ENCODE measurements at places on chromosomes 16 and 17.
A peak's percentile ranks its signal among the peaks of the same experiment; 100 is the strongest.

DNA sequence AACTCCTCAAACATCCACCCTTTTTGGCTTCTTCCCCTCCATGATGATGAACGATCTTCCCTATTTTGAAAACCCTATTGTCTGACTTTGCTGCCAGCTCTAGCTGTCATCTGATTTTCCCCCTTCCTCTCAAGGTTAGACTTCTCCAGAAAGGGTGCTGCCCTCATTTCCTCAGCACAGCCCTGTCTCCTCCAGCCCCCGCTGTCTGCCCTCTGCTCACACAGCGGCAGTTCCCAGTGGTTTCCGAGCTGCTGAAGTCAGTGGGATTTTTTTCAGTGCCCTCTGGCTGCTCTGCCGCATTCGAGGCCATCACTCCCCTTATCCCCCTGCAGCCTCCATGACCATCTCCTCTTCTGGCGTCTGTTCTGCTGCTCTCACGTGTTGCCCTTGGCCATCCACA, 26.6 kb upstream of the C17orf107 start:
- DNase-seq = no peak

- DNase-seq = no peak
These were observed 15.0 kb downstream of the CACNG1 start for GRCh38 chr17:67059372-67059771.

- peak; percentile 79 for DNase-seq
These were observed 478.6 kb downstream of the SLC39A11 start for GRCh38 chr17:72613806-72614292.

DNA sequence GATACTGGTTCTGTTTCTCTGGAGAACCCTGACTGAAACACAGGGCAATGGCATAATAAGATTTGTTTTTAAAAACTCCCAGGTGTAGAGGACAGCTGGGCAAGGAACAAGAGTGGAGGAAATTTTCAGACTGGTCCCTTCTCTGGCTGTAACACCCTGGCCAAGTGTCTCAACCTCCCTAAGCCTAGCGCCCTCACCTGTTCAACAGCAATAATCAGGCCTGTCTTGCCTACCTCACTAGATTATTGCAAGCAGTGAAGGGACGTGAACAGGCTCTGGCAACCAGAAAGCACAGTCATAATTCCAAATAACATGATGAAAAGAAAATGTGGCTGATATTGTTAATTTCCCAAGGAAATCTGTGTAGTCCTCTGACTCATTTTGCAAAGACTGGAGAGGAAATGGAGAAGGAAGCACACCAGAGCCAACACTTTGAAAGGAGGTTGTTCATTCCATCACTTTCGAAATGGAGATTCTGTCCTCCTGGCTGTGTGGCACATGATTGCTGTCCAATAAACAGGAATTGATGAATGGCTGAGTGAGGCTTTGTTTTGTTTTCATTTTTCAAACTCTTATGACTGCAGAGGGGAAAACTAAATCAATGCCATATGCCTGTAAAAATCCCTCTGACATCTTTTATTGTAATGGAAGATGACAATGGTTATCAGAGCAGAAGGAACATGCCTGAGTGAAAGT, 87.5 kb upstream of the HLF start:
- DNase-seq = peak; percentile 4

GRCh38 chr17:40311575-40311974, 2.6 kb downstream of the RARA start:
- peak; percentile 68 for DNase-seq

GRCh38 chr16:86252596-86252995, 257.7 kb upstream of the FOXF1 start:
- peak; percentile 4 for DNase-seq

DNA sequence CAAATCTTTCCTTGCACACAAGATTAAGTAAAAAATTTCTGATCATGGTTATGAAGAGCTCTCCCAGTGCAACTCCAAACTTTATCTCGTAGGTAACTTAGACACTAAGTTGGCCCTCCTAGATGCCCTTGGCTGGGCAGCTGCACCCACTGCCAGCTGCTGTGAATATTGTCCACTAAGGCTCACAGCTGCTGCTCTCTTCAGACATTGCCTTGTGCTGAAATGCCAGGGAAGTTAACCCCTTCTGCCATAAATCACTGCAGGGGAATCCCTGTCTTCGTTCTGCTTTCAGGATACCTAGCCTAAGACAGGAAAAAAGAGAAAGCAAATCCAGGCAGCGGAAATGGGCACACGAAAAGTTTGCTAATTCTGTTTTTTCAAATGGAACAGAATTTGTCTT, 106.4 kb downstream of the IRX5 start:
- no peak for DNase-seq

DNA sequence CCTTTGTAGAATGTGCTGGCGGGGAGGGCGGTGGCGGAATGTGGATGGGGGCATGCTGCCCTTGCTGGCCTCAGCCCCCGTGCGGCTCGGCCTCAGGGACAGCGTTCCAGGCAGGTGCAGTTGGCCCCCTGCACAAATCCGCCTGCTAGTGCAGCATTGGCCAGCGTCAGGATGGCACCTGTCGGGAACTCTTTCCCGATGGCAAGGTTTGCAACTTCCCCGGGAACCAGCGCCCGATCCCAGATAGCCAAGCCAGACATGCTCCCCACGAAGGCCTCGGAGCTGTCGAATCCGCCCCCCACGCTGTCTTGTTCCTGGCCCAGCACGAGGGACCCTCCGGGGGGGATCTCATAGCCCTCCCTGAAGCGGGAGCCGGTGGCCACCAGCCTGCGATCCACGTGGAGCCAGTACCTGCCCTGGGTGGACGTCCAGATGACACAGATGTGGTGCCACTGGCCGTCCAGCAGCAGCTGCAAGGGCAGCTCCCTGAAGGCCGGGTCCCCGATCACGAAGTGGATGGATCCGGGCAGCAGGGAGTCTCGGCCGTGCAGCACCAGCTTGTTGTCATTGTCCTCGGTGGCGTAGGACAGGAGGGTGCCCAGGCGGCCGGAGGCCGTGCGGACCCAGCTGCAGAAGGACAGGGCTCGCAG, 2.8 kb downstream of the PTX4 start:
- no peak for DNase-seq

DNA sequence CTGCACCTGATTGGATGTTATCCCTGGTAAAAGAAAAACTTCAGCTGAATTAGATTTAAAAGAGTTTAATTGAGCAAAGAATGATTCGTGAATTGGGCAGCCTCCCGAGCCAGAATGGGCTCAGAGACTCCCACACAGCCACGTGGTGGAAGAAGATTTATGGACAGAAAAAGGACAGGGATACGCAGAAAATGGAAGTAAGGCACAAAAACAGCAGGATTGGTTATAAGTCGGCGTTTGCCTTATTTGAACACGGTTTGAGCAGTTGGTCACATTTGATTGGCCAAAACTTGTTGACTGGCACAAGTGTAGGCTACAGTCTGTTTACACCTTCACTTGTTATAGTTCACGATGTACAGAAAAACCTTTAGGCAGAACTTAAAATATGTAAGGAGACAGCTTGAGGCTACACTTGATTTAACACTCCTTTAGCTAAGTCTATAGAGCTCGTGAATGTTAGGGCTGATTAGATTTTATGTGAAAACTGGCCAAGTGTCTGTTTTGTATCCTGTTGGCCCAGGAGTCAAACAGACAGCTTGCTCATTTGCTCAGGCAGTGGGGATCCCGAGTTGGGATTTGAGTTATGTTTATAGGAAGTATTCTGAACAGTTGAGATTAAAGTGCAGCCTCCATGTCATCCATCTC, 119.5 kb upstream of the SHISA6 start:
- DNase-seq = no peak

DNA sequence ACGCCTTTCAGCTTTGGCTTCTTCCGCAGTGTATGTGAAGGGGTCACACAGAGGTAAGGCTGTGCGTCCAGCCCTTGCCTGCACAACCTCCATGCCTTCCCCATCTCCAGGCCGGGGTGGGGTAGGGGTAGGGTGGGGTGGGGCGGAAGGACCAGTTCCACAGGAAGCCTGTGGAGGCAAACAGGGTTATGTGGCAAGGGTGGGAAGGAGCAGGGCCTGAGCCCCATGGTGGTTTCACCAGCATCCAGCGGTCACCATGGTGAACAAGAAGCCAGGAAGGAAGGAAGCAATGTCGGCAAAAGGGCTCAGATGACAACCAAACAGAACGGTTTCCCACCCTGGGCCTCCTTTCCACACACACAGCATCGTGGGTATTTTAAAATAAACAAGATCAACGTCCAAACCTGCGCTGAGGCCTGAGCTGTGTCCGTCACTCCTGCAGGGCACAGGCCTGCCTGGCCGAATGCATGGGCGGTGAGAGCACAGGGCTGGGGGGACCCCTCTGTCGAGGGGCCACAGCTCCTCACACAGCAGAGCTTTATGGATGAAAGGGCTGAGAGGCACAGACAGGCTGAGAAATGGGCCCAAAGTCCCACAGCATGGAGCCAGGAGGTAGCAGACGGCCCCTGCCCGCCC, 80.5 kb downstream of the ZNF778 start:
- DNase-seq = no peak

- no peak for DNase-seq
These were observed 13.5 kb downstream of the FLYWCH2 start for GRCh38 chr16:2896480-2897010.

GRCh38 chr16:7025616-7026190, 306.9 kb upstream of the RBFOX1 start:
- DNase-seq = peak; percentile 15

GRCh38 chr16:15899538-15900100, 11.2 kb upstream of the CEP20 start:
- DNase-seq = peak; percentile 61

DNA sequence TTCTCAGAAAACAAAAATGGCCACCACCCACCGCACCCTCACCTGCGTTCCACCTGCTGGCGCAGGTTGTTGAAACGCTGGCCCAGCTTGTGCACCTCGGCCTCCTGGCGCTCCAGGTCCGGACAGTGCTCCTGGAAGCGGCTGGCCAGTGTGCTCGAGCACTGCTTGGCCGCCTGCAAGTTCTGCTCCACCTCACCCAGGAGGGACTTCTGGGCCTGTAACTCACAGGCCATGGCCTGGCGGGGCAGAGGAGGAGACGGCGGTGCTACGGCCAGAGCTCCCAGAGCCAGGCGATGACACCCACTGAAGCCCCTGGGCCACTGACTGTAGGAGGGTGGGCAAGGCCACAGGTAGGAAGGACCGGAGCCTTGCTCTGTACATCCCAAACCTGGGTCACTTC, 43.4 kb downstream of the UBN1 start:
- no peak for DNase-seq

DNA sequence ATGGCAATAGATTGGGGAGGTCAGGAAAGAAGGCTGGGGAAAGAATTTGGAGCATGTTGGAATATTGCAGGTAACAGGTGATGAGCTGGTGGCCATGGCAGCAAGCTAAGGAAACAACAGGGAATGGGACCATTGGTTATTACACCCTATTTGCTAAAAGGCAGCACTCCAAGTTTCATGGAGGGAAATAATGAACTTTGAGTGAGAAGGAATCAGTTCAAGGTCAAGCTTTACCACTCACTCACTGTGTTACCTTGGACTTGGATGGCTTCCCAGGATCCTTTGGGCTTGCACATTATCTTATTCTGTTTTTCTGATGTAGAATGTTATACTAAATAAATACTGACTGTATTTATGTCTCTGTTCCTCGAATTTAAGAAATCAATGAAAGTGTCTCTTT, 792.8 kb upstream of the CDH8 start:
- no peak for DNase-seq

GRCh38 chr17:74569020-74570003, 2.0 kb upstream of the CD300H start:
- DNase-seq = peak; percentile 91

DNA sequence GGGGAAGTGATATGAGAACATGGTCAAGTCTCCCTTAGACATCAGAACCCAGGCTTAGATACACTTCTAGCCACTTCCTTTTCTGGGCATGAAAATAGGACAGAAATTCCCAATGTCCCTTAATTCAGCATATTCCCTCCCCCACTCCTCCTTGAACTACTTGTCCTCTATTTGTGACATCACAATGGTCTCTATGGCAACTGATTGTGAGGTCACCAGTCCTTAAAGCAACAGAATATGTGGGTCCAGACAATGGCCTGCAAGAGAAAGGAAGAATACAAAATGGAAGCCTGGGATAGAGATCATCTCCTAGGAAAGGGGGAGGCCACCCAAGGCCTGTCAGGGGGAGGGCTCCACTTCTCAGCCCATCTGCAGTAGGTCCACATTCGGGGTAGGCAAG, 6.7 kb upstream of the SEZ6 start:
- no peak for DNase-seq

- no peak for DNase-seq
These were observed 2.1 kb upstream of the ZNF652 start for GRCh38 chr17:49364119-49364518.

- no peak for DNase-seq
These were observed 16.7 kb downstream of the MMP28 start for GRCh38 chr17:35778641-35779196.

- DNase-seq = no peak
These were observed 222.5 kb downstream of the PRKCA start for GRCh38 chr17:66524877-66525276.

DNA sequence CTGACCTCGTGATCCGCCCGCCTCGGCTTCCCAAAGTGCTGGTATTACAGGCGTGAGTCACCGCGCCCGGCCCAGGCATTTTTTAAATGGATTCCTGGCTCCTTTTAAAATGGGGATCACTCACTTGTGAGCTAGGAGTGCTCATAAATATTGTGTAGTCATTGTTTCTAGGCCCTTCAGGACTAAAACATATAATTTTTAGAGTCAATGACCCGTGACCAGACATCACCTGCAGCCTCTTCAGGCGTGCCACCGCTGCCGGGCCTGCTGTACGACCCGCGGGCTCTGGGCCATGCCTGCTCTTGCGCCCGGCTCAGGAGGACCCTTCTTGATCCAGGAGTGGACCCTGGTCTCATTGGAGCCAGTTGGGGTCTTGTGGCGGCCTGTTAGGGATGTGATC, 30.8 kb downstream of the EFCAB5 start:
- DNase-seq = no peak

DNA sequence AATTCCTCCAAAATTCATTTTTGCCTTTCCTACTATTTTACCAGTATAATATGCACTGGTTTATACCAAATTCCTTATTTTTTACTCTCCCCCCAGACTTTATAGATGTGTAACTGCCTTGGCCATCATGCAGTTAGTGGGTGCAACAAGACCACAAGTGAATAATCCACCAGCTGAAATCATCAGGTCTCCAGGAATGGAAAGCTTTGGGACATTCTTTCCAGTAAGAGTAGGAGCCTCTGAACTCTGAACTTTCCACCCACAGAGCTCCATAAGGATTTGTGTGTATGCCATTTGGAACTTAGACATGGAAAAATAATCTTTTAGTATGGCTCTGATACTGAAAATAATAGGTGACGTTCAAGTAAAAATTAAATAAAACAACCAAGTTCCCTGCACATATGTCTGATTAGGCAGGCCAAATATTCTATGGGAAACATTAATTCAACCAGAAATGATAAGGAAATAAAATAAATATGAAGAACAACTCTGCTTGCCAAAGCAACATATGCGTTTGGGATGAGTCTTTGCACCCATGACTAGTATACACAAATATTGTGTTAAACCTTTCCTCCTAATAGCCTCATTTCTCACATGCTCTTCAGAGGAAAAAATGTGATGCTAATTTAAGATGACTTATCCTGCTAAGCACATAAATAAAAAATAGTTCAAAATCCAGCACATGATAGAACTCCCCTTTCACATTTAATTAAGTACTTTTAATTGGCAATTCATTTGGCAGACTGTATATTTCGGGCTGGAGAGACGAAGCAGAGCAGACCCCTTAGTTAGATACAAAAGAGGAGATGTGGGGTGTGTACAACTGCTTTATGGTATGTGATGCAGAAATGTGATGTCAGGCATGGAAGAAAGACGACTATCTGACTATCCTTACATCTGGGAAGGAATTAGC, 11.6 kb upstream of the LYRM9 start:
- no peak for DNase-seq

GRCh38 chr16:48318630-48319029, 66.6 kb downstream of the SIAH1 start:
- peak; percentile 66 for DNase-seq
